HepG2 (cell line): ENCODE measurements at places on chromosomes 2 and 18.

DNA sequence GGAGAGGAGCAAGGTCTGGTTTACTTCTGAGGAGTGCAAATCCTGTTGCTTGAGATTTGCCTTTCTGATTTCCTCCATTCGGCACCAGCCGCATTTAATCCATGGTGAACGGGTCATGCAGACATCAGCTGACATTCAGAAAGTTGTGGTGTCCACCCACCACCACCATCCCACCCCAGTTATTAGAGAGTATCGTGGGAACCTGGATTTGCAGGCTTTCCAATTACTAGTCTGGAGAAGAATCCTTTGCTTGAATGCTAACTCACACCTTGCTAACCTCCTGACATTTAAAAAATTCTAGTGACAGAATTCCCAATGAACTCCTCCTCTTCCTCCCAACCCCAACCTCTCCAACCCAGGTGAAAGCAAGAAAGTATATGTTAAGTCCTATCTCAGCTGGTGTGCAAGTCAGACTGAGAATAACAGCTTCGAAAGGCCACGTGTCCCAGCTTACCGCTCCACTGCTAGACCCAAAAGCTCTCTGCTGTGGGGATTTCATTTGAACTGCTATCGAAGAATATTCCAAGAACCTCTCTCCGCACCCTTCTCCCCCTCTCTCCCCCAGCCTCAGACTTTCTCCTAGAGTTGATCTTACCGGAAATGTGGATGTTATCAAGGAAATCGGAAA is 17.7 kb downstream of the BCL11A start:
- H3K4me3 ChIP-seq = no peak overlapping the region
- no peaks in the 10 kb centered on the region for H3K36me3 ChIP-seq
- peaks cover 50% of the 10 kb centered on the region for H3K27me3 ChIP-seq

DNA sequence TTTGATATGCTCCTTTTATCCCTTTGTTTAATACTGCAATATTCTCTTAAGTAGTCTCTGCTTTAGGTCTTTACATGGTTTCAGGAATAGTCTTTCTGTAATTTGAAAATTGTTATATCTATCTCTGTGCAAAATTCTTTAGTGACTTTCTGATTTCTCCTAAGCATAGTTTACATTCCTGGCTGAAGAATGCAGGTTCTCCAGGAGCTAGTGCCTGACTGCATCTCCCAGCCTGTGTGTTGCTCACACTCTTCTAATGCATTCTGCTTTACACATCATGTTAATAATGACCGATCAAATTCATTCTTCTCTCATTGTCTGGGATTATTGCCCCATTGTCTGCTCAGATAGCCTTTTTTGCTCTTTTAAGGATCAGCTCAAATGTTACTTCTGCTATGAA is 1349.2 kb downstream of the DSC3 start:
- H3K4me1 ChIP-seq = no peaks in the 10 kb centered on the region
- H3K27ac ChIP-seq = no peak overlapping the region
- no peak for DNase-seq

DNA sequence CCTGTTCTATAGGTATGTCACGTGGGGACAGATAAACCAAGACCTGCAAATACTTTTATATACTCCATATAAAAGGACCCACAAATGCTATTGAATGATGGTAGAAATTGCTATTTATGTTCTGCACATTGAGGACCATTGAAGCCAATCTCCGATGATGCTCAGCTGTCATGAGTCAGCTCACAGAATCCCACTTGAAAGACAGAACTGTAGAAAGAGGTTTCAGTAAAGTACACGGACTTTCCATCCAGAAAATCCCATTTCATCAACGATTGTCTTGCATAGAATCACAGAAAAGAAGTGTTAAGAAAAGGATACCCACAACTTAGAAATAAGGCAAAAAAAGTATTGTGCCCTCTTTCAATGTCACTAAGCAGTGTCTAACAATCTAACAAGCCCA is 169.0 kb upstream of the COPS8 start:
- H3K27me3 ChIP-seq = peaks cover 2% of the 10 kb centered on the region; the same call in 1 of the 2 replicates
- H3K27ac ChIP-seq = no peak overlapping the region
- H3K4me1 ChIP-seq = no peaks in the 10 kb centered on the region
- no peaks in the 10 kb centered on the region for H3K36me3 ChIP-seq

DNA sequence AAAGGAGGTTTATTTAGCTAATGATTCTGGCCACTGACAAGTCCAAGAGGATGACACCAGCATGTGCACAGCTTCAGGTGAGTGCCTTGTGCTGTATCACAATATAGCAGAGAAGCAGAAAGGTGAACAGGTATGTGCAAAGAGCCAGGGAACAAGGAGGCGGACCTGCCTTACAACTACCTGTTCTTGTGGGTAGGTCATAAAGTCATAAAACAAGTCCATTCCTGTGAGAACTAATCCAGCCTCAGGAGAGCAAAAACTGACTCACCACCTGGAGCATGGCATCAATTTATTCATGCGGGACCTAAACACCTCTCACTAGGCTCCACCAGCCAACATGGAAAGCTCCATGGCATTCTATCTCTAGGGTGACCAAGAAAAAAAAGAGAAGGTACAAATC is 234.2 kb downstream of the ASXL3 start:
- DNase-seq = no peak
- no peaks in the 10 kb centered on the region for H3K27me3 ChIP-seq
- no peak overlapping the region for H3K4me3 ChIP-seq
- no peaks in the 10 kb centered on the region for H3K4me1 ChIP-seq

- no peak overlapping the region for H3K27ac ChIP-seq
- no peak overlapping the region for H3K4me3 ChIP-seq
- no peak for DNase-seq
Measured at GRCh38 chr2:116911540-116911939, 903.0 kb upstream of the DDX18 start.

GRCh38 chr2:1692342-1692741 is 52.0 kb downstream of the PXDN start:
- no peak overlapping the region for H3K4me3 ChIP-seq
- H3K27ac ChIP-seq = no peak overlapping the region
- H3K27me3 ChIP-seq = no peaks in the 10 kb centered on the region; the same call in 1 of the 2 replicates
